Urinary bladder (tissue), 4 donors: ENCODE measurements at places on chromosomes 6 and 20. TPM values are rescaled to one million over a fixed set of nuclear protein-coding genes. Genes with fewer than 3 reads are reported as not detected.
A peak's percentile ranks its signal among the peaks of the same experiment; 100 is the strongest.

GRCh38 chr20:36045373-36045714, 77.0 kb downstream of the CNBD2 start:
- DNase-seq: no peak

- no peak for DNase-seq
Observed at GRCh38 chr20:35260426-35260825, 17.5 kb downstream of the MMP24OS start.

GRCh38 chr6:166285233-166285632, 23.0 kb downstream of the PRR18 start:
- DNase-seq: no peak

The SLC35D3 gene
- 0.16 TPM for total RNA-seq

- no peak for DNase-seq
Observed at GRCh38 chr20:59966428-59966827, 8.2 kb downstream of the CDH26 start.

The FAM209B gene
- not detected for total RNA-seq

- no peak for DNase-seq
Observed at GRCh38 chr20:48180618-48181017, 395.3 kb upstream of the SULF2 start.

- peak; percentile 29 for DNase-seq
Observed at GRCh38 chr20:52313341-52313963, 121.9 kb upstream of the ZFP64 start.

- no peak for DNase-seq
Observed at GRCh38 chr6:75446241-75446880, 47.2 kb downstream of the FILIP1 start.

The HBS1L gene
- 105 TPM for total RNA-seq

- DNase-seq: no peak
Observed at GRCh38 chr6:137092018-137092417, 47.3 kb upstream of the IL20RA start.

- DNase-seq: no peak
Observed at GRCh38 chr6:166556863-166557322, 29.6 kb downstream of the RAMACL start.

DNA sequence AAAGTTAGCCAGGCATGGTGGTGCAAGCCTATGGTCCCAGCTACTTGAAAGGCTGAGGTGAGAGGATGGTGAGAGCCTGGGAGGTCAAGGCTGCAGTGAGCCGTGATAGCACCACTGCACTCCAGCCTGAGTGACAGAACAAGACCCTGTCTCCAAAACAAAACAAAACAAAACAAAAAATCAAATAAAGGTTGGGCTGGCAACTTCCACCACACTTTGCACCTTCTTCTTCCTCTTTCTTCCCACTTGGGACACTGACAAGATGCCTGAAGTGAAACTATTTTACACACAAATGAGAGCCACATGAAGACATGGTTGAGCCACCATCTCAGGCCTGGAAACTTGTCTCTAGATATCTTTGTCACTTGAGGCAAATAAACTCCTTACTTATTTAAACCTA, 53.8 kb upstream of the CCDC28A start:
- no peak for DNase-seq

The MEI4 gene
- total RNA-seq: 0.21 TPM

- no peak for DNase-seq
Observed at GRCh38 chr6:36855750-36856149, 16.5 kb upstream of the CPNE5 start.

GRCh38 chr20:23161244-23161891, 75.2 kb upstream of the CD93 start:
- no peak for DNase-seq

GRCh38 chr6:6730831-6731230, 142.3 kb downstream of the LY86 start:
- no peak for DNase-seq

- no peak for DNase-seq
Observed at GRCh38 chr6:24690593-24690992, 23.7 kb downstream of the ACOT13 start.

The ADGB gene
- 0.05 TPM for total RNA-seq

DNA sequence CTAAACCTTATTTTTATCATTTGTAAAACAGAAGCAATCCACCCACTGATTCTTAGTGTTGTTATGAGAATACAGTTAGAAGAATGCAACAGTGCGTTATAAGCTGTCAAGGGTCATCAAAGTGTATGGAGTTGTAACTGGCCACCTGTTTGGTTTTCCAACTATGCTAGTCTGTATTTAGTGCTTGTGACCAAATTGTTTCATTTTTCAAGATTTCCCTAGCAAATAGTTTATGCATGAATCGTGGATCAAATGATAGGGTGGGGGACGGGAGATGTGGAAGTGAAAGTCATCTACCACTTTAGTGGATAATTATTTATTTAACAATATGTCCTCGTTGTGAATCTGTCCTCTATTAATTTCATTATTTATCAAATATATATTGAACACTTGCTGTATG, 175.4 kb upstream of the HDDC2 start:
- DNase-seq: no peak

- DNase-seq: no peak
Observed at GRCh38 chr20:59141818-59142581, 21.6 kb upstream of the ZNF831 start.

GRCh38 chr6:139686308-139686707, 311.9 kb upstream of the CITED2 start:
- no peak for DNase-seq

The TMEM217 gene
- total RNA-seq: 3.4 TPM

DNA sequence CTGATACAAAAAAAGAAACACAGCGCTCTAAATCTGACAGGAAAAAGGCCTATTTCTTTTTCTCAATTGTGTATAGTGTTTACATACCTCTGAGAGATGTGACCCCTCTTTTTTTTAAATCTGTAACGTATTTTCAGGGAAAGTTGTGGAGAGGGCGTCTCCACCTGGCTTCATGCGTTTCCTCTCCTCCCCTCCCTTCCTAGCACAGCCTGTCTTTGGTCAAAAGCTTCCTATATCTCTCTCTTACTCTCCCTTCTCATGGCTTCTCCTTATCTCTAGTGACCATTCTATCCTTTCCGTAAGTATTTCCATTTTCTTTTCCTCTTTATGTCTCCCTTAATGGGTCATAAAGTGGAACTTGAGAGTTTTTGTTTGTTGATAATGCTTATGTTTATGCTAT, 458.9 kb downstream of the HACE1 start:
- DNase-seq: no peak

DNA sequence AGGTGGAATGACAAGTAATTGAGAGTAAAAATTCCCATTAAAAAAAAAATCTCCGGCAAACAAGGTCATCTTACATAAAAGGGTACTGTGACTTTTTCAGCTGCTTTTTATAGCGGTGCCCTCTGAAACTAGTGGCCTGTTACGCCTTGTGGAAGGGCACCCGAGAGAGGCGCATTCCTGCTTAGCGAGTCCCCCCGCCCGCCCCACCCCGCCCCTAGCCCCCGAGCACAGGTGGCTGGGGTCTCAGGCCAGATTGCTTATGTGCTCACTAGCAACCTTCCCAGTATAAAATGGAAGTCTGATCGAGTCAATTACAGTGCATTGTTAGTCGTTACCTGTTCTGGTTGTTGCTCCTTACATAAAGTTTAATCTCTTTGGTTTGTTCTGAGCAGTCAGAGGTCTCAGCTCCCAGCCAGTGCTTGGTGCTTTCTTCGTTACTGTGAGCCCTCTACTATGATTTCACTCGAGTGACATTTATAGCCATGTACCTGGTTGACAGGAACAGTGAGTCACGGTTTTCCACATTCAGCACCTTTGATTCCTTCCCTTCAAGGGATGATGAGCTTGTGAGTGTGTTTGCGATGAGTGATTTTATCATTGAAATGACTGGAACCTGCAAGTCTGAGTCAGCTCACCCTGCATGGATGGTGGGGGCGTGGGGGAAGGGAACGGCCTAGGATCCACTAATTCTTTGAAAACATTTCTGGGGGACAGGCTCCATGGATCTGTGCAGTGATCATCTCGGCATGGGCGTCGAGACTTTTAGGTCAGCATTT, 47.6 kb downstream of the ZDHHC14 start:
- DNase-seq: no peak

- DNase-seq: no peak
Observed at GRCh38 chr6:163311830-163312229, 102.7 kb upstream of the QKI start.

The OTOR gene
- 0.16 TPM for total RNA-seq

DNA sequence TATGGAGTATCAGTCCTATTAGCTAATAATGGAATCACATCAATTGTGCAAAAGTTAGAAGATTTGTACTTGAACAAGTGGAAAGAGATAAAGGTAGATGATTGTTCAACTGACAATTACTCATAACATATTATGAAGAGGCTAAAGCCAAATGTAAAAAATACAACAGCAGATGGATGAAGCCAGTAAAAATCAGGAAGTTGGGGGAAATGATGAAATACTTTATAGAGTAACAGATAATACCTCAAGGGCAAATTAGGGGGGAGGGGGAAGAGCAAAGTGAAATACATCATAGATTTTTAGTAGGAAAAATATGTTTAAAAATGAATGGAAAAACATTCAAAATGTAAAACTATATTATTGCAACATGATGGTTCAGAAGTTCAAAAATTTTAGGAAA, 114.0 kb downstream of the PDSS2 start:
- no peak for DNase-seq

DNA sequence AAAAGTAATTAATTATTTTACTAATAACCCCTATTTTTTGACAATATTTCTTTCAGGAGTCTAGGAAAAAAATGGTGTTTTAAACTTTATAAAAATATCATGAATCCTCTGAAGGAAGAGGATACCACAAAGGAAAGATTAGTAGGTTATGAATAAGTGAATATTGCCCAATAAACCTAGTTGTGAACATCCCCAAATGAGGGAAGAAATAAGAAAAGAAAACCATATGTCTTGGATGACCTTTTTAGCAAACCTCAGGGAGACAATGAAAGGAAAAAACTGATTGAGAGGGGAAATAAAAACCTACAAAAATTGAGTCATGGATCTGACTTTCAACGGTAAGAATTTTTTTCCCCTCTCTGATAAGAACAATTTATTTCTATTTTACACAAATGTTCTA, 34.4 kb downstream of the TENT5A start:
- DNase-seq: no peak

DNA sequence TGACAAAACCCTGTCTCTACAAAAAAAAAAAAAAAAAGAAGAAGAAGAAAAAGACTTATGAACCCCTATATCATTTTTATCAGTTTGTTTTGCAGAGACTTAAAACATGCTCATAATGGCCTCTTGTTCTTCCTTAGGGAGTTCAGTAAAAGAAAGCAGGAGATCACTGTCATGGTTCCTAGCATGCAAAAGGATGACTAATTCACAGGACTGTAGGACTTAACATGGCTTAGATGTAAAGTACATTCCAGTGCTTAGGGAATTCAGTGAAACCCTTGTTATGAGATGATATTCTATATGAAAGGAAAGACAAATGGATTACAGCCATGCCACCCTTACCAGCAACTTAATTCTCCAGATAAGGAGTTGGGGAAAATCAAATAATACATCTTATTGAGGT, 29.5 kb downstream of the EEF1A1 start:
- no peak for DNase-seq

DNA sequence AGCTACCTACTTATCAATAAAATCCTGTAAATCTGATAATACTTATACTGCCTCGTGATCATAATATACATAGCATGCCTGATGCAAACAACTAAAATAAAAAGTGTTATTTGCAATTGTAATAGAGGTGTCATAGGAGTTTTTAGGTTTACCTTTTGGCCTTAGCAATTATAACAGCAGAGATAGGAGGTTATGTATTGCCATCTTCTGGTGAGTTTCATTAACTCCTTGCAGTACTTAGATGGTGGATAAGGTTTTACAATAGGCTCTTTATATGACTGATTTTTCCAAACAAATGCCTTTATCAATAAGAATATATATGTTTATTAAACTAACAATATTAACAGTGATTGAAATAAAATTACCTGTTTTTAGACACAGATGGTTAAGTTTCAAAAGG, 27.8 kb upstream of the MYCT1 start:
- no peak for DNase-seq

- no peak for DNase-seq
Observed at GRCh38 chr6:11785415-11785773, 6.8 kb upstream of the ADTRP start.

The FRK gene
- total RNA-seq: 7.3 TPM

GRCh38 chr6:35737413-35738211, 780 bp downstream of the ARMC12 start:
- DNase-seq: no peak

The EPPIN gene
- not detected for total RNA-seq

DNA sequence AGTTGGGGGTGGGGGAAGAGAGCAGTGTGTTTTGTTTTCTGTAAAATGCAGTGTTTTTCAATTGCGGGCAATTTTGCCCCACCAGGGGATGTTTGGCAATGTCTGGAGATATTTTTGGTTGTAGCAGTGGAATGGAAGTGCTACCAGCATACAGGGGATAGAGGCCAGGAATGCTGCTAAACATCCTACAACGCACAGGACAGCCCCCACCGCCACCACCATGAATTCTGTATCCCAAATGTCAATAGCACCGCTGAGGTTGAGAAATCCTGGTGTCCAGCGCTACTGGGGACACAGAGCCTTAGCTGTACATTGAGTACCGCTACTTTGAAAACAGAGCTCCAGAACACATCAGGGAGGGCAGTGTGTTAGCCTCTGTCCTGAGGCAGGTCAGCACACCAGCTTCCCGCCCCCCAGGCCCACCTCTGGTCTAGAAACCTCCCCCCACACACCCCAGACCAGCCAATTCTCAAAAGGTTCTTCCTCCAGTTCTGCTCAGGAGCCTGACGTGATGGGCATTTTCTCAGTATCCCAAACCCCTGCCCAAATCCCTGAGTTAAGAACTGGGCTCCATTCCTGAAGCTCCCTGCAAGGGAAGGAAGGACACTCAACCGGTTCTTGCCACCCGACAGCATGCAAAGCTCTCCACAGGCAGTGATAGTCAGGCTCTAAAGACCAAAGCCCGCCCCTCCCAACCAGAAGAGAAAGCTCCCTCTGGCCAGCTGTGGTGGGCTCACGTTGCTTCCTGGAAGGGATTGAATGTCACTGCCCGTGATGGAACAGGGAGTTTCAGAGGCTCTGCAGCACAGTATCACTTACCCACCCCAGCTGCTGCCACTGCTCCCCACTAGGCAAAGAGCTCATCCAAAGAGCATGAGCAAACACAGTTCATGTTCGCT, 321.5 kb upstream of the JARID2 start:
- no peak for DNase-seq

DNA sequence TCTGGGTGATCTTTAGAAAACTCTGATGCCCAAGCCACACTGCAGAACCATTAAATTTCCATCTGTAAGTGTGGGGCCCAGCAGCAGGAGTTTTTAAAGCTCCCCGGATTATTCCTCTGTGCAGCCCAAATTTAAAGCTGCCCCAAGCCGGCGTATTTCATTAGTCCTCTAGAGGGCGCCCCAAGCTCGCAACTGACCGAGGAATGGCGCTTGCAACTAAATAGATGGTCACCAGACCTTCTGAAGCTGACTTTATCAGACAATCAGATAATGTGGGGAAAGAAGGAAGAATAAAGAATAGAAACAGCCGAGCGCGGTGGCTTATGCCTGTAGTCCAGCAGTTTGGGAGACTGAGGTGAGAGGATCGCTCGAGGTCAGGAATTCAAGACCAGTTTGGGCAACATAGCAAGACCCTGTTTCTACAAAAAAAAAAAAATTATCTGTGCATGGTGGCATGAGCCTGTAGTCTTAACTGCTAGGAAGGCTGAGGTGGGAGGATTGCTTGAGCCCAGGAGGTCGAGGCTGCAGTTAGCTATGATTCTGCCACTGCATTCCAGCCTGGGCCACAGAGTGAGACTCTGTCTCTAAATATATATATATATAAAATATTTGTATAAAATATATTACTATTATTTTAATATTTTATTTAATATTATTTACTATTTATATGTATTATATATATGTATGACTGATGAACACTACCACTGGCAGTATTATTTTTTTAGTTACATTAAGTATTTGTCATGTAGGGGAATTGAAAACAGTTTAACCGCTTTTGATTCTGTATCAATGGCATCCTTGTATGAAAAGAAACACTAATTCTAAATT, 56.0 kb downstream of the OTOR start:
- peak; percentile 21 for DNase-seq
